ENCODE measurements at places on chromosomes 2 and 18.

GRCh38 chr2:11465485-11466306 lies at the start of gene E2F6:
Gene E2F6, minus strand, starts transcription at chr2:11466161. Its CDS starts 282 bp downstream, at chr2:11465879.
- DNase-seq = peak; percentile 92

GRCh38 chr2:112483042-112483473 lies 1.1 kb downstream of the TTL start:
- DNase-seq = peak; percentile 76

DNA sequence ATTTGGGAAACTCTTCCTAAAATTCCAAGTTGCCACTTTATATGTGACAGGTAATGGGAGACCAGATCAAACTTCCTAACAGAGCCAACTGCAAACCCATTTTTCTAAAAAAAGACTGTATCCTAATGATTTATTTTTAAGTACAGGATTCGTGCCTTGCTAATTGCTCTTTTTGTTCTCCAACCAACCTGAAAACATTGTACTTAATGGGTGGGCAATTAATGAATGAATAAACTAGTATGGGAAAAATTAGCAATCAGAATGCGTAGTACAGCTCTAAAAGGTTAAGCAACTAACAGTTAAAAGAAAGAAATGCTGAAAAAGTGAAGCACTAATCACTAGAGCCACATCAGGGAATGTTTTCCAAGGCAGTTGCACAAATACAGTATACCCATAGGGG lies 217.2 kb upstream of the KCNJ3 start:
- DNase-seq = no peak

GRCh38 chr2:113276761-113277425 lies 1.8 kb downstream of the PAX8 start:
- no peak for DNase-seq

- peak; percentile 78 for DNase-seq
These were observed 249.0 kb downstream of the TRIB2 start for GRCh38 chr2:12965540-12966269.

DNA sequence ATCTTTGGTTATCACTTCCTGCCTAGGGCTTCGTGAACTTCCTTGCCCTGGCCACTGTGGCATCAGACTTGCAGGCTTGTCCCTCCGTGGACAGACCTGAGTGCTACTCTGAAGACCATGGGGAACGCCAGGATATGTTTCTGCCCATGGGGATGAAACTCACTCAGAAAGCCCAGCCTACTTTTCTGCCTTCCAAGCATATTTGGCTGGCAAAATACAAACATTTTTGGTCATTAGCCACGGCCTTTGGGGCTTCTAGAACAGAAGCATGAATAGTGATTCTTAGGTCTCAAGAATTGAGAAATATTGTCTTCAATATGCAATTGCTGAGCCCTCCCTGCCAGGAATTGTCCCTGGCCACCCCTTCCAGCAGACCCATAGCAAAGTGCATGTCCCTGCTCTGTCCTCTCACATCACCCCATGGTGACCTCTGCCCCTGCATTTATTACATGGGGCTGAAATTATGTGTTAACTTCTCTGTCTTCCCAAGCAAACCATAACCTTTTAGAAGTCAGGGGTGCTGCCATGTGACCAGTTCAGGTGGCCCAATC lies 152.4 kb downstream of the OSR1 start:
- no peak for DNase-seq

Data from iris pigment epithelial cell (primary cell).